ENCODE measurements at places on chromosomes 11 and 22. TPM values are rescaled to one million over a fixed set of nuclear protein-coding genes. Genes with fewer than 3 reads are reported as not detected.

Gene RBMXL2
- not detected for total RNA-seq

Gene B3GAT1
- total RNA-seq: under 0.01 TPM

Gene GLYATL2
- 1.0 TPM for total RNA-seq

Gene OR4D5
- not detected for total RNA-seq

Gene OR5B21
- total RNA-seq: not detected

Gene SLC7A4
- not detected for total RNA-seq

Gene MS4A4E
- total RNA-seq: not detected

Gene EXT2
- total RNA-seq: 136 TPM

Data from mammary epithelial cell (primary cell).